ENCODE measurements at places on chromosomes 4 and X.

DNA sequence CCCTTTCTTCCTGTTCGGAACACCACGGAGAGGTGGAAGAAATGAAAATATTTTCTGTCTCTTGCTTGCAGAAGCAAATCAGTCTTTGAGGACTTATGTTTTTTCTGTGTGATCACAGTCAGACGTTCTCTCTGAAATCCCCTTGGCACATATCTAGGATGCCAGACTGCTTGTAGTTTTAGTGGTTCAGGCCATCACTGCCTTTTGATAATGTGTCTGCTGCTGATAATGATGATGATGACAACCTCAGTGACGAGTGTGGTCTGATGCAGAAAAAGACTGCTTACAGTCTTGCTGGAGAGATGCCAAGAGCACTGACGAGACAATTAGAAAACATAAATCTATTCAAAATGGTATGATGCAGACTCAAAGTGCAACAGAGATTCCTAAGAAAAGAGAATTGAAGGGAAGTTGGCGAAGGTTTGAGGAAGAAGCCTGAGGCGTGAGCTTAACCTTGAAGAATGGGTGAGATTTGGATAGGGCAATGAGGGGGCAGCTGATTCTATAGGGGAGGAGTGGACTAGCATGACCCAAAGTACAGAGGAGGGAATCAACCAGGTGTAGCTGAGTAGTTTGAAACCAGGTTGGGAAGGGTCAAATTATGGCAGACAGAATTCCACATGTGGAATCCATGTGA is 7.9 kb downstream of the RAB33A start:
- DNase-seq: no peak

- DNase-seq: no peak
These were observed 167.6 kb downstream of the TEX13A start for GRCh38 chrX:105052926-105053325.

DNA sequence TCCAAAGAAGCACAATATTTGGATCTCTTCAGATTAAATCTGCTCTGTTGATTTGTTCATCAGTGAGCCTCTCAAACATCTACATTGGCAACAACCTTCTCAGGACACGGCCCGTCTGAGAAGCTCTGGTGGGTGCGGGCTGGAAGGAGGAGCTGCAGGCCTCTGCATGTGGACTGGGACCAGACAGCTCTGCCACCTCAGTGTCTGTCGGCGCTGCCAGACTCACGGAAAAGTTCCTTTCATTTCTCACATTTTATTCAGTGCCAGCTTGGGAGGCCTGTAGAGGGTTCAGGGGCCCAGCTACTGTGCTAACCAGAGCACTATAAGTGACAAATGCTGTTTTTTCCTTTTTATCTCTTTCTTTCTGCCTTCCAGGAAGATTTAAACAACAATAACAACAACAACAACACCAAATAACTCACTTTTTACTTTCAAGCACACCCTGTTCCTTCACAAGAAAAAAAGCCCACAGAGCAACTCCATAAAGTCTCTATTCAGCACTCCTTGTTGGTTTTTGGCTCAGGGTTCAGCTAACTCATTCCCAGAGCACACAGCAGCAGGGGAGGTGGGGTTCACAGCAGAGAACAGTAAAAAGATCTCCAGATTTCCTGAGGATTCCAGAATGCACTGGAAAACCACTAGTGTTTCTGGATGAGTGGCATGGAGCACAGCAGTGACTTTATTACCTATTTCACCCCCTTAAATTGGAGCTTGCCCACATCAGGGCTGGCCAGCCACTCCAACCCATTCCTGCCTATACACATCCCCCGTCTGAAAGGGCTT is 23.2 kb upstream of the HOPX start:
- DNase-seq: no peak

DNA sequence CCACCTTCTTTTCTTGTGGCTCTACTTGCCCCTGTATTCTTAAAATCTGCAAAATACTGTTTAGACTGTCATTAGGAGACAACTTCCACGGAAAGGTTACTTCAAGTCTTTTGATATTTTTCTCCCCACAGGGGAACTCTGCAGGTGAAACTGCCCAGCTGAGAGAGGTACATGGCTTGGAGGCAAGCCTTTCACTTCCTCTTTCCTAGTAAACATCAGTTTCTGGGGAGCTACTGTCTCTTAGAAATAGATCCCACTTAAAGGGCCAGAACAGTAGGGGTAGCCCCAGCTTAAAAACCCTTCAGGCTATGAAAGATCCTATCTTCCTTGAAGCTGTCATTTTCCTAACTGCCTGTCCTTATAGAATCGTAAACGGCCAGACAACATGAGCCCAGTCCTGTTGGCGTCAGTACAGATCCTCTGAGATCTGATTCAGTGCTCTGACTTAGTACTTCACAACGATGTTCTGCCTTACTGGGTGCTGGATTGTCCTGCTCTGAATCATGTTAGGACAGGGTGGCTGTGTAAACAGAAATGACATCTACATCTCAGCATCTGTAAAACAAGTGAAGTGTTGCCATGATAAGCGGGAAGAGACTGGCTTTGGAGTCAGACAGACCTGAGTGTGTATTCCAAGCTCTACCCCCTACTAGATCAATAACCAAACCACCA is 102.1 kb downstream of the ITIH6 start:
- no peak for DNase-seq

DNA sequence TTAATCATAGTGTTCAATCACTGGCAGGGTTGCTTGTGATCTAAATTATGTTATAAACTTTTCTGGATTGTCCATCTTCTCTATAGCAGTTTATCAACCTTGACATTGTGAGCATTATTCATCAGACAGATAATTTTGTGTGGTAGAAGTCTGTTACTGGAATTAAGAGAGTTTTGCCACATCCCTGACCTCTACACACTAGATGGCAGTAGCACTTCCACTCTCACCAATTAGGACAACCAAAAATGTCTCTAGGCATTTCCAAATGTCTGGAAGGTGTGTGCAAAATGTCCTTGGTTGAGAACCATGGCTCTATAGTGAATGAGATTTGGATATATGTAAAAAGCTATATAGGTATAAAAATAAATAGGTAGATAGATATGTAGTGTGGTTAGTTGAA is 324.1 kb upstream of the FAM47C start:
- no peak for DNase-seq

DNA sequence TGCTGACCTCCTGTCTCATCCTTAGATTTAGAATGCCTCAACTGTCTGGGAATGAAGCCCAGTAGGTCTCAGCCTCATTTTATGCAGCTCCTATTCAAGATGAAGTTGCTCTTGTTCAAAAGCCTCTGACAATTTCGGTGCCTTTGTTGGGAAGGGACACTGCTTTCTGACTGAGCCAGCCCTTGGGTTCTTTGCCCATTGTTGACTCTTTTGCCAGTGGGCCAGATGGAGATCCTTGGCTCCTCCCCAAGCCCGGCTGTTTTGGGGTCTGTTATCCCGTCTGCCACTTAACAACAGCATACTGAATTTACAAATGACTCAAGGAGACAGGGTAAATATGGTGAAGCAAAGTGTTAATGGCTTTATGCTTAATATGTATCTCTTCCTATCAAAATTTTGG is 58.3 kb upstream of the PRKX start:
- DNase-seq: no peak

DNA sequence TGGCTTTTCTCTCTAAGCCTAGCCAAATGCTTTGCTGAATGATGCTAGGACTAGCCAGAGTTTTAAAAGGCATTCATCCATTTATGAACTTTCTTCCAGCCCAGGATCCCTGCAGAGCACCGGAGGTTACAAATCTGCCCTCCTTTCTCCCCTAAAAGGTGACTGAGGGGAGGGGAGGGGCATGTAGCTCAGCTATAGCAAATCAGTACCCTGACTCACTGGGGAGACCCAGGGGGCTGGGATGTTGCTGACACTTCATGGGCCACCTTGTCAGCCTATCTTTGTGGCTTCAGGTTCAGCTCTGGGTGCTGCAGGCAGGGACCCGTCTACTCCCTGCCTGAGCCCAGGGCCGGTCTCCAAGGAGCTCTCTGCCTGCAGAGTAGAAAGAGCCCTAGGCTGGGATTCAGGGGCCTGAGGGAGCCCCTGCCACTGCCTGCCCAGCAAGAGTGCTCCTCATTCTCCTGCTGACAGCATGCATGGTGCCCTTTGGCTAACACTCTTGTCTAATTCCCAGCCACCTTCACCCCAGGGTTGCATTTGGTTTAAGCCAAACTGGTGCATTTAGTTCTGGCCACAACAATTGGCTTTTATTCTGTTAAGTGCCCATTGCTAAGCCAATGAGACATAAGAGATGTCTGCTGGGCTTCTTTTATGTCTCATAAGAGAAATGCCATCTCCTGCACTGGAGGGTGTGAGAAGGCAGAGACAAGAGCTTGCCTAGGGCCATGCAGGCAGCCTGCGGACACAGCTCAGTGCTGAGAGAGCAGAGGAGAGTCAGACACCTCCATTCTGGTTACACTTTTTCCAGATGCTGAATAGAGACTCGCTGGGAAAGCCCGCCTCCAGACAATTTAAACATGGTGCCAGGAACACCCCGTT is 11.9 kb upstream of the UBA6 start:
- no peak for DNase-seq

- DNase-seq: no peak
These were observed 747.6 kb downstream of the PCDH7 start for GRCh38 chr4:31467781-31468180.

GRCh38 chr4:186146458-186146857 is 42.0 kb downstream of the FAM149A start:
- no peak for DNase-seq

GRCh38 chr4:121073004-121073435 is 685 bp upstream of the NDNF start:
- no peak for DNase-seq

DNA sequence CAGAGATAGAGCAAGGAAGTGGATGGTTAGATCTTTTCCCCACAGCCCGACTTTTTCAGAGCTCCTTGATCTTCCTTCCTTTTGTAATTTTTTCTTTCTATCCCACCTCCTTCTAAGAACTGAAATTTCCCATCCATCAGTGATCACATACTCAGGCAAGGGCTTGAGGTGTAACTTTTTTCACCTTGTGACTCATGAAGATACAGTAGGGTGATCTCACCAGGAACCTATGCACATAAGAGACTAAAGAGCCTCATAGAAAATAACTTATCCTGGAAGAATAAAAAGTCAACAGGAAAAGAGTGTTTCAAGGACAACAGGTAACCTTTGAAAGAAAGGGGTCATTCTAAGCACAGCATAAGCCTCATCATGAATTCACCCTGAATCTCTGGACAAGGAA is 131.2 kb upstream of the HCCS start:
- no peak for DNase-seq

GRCh38 chr4:184647266-184648053 is 1.8 kb downstream of the CASP3 start:
- no peak for DNase-seq

DNA sequence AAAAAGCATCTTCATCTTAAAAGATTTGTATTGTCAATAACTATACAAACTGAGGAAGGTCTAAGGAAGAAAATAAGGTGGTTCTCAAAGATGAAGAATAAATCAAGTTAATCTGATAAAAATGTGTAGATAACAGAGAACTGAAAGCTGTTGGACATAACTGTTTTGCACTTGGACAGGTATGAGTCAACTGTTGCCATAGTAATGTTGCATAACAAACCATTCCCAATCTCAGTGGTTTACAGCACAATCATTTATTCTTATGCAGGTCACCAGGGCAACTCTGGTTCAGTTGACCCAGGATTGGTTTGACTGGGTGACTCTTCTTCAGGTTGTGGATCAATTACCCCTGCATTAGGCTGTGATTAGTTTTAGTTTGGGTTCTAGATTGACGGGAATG is 2197.7 kb downstream of the ARAP2 start:
- no peak for DNase-seq

GRCh38 chr4:174464949-174465348 is 57.3 kb downstream of the HPGD start:
- no peak for DNase-seq

GRCh38 chrX:83008415-83008814 is 499.7 kb upstream of the POU3F4 start:
- DNase-seq: no peak

DNA sequence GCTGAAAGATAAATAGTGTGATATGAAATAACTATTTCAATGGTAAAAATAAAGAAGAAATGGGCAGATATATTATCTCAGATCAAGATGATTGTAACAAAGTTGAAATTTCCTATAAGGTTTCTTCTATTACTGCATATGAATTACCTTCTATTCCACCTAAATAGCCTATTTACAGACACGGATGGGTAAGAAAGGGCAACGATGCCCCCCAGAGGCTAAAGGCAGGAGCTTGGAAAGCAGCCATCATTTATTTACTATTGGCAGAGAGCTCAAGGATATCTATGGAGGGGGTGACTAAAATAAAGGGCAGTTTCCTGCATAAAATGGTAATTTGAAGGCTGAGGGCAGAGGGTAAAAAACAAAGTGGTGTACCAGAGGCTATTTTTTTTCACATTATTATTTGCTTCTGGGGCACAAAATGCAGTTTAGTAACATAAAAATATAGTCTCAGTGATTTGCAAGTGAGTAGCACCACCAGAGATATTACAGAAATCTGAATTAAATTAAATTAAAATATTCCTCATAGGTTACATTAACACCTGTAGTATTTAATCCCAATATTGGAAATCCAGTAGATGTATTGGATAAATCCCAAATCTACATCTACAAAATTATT is 123.1 kb downstream of the BTC start:
- peak; percentile 24 for DNase-seq

- no peak for DNase-seq
These were observed 804 bp upstream of the GC start for GRCh38 chr4:71784569-71785197.

DNA sequence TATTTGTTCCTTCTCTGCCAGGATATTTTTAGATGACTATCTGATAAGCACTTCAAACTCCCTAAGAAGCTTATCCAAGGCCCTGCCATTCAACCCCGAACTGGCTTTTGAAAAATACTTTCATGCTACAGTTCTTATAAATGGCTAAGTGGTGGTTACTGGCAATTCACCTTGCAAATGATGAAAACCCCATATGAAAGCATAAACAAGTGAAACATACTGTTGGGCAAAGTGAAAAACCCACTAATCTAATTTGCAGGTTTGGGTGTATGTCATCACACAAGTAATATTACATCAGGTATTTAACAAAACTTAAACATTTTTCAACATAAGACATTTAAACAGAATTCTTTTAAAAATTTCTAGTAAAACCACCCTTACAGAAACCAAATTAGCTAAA is 31.1 kb downstream of the TAPT1 start:
- no peak for DNase-seq

DNA sequence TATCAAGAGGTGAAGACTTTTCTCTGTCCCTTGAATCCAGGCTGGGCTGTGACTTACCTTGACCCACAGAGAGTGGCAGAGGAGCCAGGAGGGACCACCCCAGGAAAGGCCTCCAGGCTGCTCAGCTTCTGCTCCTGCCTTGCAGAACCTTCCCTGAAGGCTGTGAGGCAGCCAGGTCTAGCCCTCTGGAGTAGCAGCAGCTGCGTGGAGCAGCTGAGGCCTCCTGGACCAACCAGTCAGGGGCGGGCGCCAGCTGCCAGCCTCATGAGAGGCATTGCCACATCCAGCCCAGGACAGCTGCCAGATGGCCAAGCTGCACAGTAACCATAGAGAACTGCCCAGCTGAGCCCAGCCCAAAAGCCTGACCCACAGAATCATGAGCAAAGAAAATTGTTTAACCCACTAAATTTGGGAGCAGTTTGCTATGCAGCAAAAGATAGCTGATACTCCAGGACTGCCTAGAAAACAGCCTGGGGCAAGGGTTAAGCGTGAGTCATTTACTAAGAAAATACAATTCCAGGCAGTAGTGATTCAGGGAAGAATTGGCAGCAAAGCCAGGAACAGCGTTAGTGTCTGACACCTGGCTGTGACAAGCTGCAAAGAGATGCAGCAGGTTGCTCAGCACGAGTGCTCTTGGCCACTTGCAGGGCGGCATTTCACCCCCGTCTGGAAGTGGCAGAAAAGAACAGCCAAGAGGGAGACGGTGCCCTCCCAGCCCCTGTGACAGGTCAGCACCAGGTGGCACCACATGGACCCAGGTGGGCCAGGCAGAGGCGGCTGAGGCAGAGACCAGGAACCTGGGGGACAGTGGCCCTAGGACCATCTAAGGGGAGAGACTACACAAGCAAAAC is 14.7 kb upstream of the PDE6B start:
- no peak for DNase-seq

Measured in brain pericyte (primary cell).